Cerebellar cortex (tissue), 1 donor: ENCODE measurements at places on chromosomes 4 and X.

GRCh38 chrX:150199803-150200202, 163.3 kb upstream of the MAMLD1 start:
- DNase-seq = no peak

DNA sequence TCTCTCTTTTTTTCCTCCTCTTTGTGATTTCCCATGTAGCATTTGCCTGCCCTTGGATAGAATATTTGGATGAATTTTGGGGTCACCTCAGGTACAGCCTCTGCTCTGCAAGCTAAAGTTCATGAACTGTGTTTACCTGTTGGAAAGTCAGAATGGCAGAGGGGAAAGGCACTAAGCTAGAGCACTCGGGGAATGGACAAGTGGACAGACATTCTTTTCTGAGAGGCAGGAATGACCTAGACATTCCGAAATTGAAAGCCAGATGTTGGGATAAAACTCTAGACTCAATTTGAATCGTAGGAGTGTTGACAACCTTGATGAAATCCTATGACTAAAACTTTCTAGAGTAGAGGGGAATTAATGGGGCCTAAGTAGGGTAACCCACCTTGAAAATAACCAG, 56.1 kb downstream of the LUZP4 start:
- DNase-seq = no peak

- DNase-seq = no peak
Measured at GRCh38 chr4:82508011-82508410, 53.8 kb downstream of the TMEM150C start.

DNA sequence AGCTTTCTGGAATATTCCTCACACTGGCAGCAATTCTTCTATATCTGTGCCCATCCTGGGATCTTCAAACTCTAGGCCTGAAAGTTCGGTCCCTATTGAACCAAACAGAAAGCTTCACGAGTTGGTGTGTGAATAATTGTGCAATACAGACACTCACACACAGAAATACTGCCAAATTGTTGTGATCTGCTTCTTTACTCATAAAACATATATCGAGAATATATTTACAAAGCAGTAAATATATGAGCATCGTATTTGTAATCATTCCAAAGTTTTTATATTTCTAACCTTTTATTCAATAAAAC, 56.6 kb upstream of the BEX4 start:
- DNase-seq = no peak

- no peak for DNase-seq
Measured at GRCh38 chr4:39514888-39515401, 12.3 kb downstream of the UGDH start.

GRCh38 chr4:142826503-142827241, 19.4 kb downstream of the INPP4B start:
- DNase-seq = no peak

- no peak for DNase-seq
Measured at GRCh38 chrX:65034292-65034667, 58.0 kb upstream of the ZC4H2 start.

- no peak for DNase-seq
Measured at GRCh38 chr4:2745516-2745915, 10.6 kb downstream of the TNIP2 start.

DNA sequence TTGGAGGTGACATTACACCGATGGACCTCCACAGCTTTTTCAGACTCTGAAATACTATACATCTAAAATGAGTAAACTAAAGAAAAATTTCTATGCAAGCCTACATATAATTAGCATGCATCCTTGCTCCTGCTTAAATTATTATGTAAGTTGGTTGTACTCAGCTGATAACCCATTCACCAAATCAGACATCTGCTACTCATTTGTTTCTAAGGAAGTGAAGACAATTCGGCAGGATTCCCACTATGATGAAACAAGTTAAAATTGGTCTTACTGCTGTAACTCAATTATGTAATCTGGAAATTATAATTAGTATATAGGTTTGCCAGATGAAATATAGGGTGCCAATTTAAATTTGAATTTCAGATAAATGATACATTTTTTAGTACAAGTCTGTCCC, 59.5 kb upstream of the FGF13 start:
- no peak for DNase-seq

DNA sequence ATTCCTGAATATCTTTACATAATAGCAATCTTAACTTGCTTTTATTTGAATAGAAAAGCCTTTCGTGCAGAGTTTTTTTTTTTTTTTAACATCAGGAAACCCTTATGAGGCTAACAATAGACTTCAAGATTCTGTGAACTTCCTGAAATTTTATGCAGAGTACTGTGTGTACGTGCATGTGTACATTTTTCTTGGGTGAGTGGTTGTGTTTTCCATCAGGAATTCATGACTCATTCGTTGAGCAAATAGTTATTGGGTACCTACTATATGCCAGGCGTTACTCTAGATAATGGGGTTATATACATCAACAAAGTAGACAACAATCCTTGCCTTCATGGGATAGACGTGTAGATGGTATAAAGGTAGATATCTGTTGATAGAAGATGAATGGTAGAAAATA, 59.1 kb downstream of the MRPL1 start:
- DNase-seq = no peak

DNA sequence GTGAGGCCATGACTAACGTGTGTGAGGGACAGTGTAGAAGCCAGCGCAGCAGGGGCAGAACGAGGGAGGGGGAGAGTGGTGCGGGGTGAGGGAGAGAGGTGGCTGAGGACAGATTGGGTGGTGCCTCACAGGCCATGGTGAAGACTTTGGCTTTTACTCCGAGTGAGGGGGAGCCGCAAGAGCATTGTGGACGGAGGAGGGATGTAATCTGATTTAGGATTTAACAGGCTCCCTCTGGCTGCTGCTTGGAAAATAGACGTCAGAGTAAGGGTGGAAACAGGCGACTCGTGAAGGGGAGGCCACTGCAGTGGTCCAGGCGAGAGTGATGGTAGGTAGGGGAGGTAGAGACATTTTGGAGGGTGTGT, 13.0 kb downstream of the PPP1R3F start:
- DNase-seq = peak; percentile 74

- DNase-seq = peak; percentile 65
Measured at GRCh38 chr4:118033148-118034052, 886 bp upstream of the NDST3 start.

- no peak for DNase-seq
Measured at GRCh38 chr4:71141125-71141524, 147.7 kb downstream of the DCK start.

GRCh38 chr4:14529653-14530052, 472.6 kb upstream of the CPEB2 start:
- DNase-seq = no peak

- no peak for DNase-seq
Measured at GRCh38 chrX:149837639-149838038, 43.3 kb upstream of the MAGEA8 start.

GRCh38 chrX:67734111-67734753, 190.4 kb downstream of the AR start:
- DNase-seq = no peak

- no peak for DNase-seq
Measured at GRCh38 chr4:98685225-98686042, 27.0 kb upstream of the TSPAN5 start.

DNA sequence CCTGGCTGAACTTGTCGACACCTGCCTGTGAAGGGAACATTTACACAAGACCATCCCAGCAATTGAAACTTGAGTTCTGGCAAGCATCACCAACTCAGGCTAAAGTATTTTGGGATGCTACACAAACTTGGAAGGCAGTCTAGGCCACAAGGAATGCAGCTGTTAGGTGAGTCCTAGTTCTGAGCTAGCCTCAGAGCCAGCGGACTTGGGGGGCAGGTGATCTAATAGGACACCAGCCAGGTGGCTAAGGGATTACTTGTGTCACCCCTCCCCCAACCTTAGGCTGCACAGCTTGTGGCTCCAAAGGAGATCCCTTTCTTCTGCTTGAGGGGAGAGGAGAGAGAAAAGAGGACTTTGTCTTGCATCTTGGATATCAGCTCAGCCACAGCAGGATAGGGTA, 62.3 kb upstream of the DKK2 start:
- no peak for DNase-seq

- no peak for DNase-seq
Measured at GRCh38 chr4:138588501-138588900, 346.4 kb upstream of the SLC7A11 start.

GRCh38 chr4:123832173-123833026, 435.8 kb downstream of the SPRY1 start:
- DNase-seq = peak; percentile 72

GRCh38 chrX:12949927-12950656, 24.8 kb upstream of the TMSB4X start:
- DNase-seq = peak; percentile 57

DNA sequence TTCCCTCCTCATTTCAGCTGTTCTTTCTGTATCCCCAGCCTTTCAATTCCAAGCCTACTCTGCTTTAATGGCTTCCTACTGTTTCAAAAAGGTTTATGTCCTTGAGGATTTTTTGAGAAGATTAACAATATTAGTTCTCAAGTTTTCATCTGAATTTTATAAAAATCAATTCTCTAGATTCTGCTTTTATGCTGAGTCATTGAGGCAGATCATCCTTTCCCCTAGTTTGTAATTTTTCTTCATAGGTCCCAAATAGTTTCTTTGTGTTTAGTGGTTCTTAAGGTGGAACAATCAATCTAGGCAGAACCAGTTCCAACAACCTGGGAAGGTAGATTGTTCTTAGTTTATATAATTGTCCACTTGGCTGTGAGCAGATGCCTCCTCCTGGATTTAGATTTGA, 100.1 kb upstream of the NAP1L5 start:
- DNase-seq = no peak

- no peak for DNase-seq
Measured at GRCh38 chr4:105967058-105967658, 71.9 kb downstream of the NPNT start.

DNA sequence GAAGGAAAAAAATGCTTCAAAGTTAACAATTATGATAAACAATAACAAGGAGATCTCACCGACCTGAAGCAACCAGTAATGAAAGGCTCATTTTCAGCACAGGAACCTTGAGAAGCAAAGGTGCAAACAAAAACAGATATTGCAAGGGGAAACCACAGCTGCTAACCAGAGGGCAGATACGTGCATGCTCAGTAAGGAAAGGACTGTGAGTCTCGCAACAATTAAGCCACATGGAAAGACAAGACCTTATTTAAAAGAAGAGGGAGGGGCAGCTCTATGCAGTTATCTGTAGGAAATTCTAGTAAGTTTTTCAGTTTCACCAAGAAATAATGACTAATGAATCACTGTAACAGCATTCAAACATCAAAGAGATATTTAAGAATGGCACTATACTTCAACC, 19.3 kb downstream of the LRCH2 start:
- no peak for DNase-seq

DNA sequence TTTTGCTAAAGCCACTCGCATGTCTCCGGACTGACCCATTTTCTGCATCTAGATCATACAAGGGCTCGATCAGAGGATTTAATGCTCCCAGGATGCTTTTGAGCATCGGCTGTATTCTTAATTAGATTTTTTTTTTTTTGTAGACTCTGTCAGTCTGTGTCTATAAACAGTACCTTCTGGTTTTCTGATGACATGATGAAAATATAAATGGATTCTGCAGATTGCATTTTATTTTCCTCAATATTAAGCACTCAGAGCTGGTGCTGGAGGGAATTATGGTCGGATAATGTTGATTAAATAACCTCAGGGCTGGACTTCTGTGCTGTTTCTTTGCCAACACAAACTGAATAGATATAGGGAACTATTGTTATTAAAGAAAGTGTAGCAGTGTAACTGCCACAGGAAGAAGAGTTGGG, 57.1 kb upstream of the LIMCH1 start:
- no peak for DNase-seq

- no peak for DNase-seq
Measured at GRCh38 chrX:150005027-150005426, 66.7 kb upstream of the EOLA2 start.
